Esophagus squamous epithelium (tissue), 5 donors: ENCODE measurements at places on chromosomes 7 and 10.

GRCh38 chr7:107754642-107755041 lies 10.7 kb downstream of the CBLL1 start:
- DNase-seq = no peak

GRCh38 chr7:106281585-106282318 lies 3.0 kb downstream of the NAMPT start:
- DNase-seq = no peak

- DNase-seq = no peak
Measured at GRCh38 chr10:27600930-27601329, 96.8 kb downstream of the RAB18 start.

GRCh38 chr10:119442758-119443060 lies 99.8 kb downstream of the RGS10 start:
- DNase-seq = no peak

DNA sequence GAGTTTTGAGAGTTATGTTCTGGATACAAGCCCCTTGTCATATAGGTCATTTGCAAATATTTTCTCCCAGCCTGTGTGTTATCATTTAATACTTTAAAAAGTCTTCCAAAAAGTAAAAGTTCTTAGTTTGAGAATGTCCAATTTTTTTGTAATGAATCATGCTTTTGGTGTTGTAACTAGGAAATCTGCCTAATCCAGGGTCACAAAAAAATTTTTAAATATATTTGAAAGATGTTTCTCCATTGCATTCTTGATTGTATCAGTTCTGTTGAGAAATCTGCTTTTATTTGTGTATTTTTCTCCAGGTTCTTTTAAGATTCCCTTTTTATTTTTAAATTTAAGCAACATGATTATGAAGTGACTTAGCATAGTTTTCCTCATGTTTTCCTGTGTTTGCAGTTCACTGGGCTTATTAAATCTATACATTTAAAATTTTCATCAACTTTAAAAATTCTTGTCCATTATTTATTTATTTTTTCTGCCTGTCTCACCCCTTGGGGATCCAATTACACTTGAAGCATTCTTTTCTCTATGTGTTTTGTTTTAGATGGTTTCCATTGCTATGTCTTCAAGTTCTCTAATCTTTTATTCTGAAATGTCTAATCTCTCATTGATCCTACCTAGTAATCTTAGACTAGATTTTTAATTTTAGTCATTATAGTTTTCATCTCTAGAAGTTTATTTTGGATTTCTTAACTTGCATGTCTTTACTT lies 47.0 kb downstream of the CCDC71L start:
- no peak for DNase-seq

- DNase-seq = no peak
Measured at GRCh38 chr7:121244120-121244870, 84.5 kb upstream of the WNT16 start.

DNA sequence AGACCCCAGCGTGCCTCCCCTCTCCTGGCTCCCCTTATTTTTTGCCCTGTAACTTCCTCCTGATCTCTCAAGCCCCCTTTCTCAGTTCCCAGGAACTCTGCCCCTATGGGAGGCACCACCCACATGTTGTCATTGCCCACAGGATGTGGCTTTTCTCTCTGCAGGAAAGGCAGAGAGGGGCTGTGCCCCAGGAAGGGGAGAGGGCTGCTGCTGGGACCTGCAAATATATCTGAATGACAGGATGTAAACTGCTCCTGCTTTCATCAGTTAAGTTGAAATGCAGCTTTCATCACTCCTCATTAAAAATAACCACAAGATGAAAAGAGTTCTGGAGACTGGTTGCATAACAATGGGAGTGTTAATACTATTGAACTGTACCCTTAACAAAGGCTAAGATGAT lies 103.3 kb downstream of the CLEC2L start:
- no peak for DNase-seq

- no peak for DNase-seq
Measured at GRCh38 chr10:8389630-8390029, 335.1 kb downstream of the GATA3 start.

GRCh38 chr10:61136139-61136538 lies 192.2 kb upstream of the RHOBTB1 start:
- no peak for DNase-seq

DNA sequence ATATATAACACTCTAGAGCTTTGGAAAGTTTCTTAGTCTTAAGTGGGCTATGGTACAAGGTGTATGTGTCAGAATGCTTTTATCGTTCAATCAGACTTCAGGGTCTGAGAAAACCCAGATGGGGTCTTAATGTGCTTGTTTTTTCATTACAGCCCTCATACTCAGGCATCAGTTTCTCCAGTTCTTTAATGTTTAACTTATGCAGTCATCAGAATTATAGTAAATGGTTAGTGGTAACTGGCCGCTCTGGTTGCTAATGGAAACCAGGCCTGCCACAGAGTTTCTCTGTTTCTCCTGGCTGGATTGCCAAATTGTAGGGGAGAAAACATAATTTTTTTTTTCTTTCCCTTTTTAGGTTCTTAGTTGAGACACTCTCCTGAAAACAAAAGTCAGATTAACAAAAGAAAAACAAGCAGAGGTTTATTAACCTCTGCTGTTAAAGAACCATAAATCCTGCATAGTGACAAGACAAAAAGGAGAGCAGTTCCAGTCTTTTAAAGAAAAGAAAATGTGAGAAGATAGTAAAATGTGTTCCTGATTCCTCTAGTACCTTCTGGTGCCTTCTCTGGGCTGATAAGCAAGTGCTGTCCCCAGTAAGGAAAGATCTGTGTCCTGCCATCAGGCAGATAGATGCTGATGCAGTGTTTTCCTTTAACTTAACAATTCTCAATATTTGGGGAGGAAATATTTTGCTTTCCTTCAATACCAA lies 21.5 kb upstream of the GHITM start:
- no peak for DNase-seq

- DNase-seq = no peak
Measured at GRCh38 chr10:133567119-133567518, 1.7 kb upstream of the SYCE1 start.
